Muscle of leg (tissue), 16 donors: ENCODE measurements at places on chromosomes 3 and 15. TPM values are rescaled to one million over a fixed set of nuclear protein-coding genes. Genes with fewer than 3 reads are reported as not detected.

- peaks cover 21% of the 10 kb centered on the region for H3K27me3 ChIP-seq
- H3K27ac ChIP-seq, result no peak overlapping the region
- H3K36me3 ChIP-seq, result no peaks in the 10 kb centered on the region
- H3K4me3 ChIP-seq, result no peak overlapping the region
Measured at GRCh38 chr3:183434992-183435391, 6.6 kb upstream of the MCF2L2 start.

GRCh38 chr3:38725726-38726419 is 76.4 kb upstream of the SCN5A start:
- H3K27ac ChIP-seq, result no peak overlapping the region
- no peaks in the 10 kb centered on the region for H3K36me3 ChIP-seq
- peak; percentile 52 for DNase-seq
- peaks cover 20% of the 10 kb centered on the region for H3K4me1 ChIP-seq
- no peak overlapping the region for H3K4me3 ChIP-seq
- H3K27me3 ChIP-seq, result peaks cover 6% of the 10 kb centered on the region

DNA sequence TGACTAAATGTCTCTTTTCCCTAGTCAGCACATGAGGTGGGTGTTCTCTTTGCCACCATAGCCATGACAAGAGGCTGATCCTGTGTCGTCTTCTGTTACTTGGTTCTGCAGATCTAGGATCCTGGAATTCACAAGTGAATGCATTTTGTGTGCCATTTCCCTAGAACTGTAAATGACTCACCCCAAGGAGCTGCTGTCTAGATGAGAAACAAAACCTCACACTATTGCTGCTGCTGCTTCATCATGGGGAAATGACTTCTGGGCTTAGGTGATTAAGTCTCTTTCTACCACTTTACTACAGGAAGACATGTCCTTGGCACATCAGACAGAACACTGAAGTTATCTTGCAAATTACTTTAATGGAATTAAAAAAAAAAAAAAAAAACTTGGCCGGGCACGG is 54.9 kb downstream of the SLCO3A1 start:
- H3K4me3 ChIP-seq, result no peak overlapping the region
- no peaks in the 10 kb centered on the region for H3K27me3 ChIP-seq
- no peak overlapping the region for H3K27ac ChIP-seq
- H3K36me3 ChIP-seq, result no peaks in the 10 kb centered on the region
- no peaks in the 10 kb centered on the region for H3K4me1 ChIP-seq

- H3K4me3 ChIP-seq, result no peak overlapping the region
- no peak for DNase-seq
- no peaks in the 10 kb centered on the region for H3K36me3 ChIP-seq
- H3K27ac ChIP-seq, result no peak overlapping the region
- no peaks in the 10 kb centered on the region for H3K27me3 ChIP-seq
Measured at GRCh38 chr15:31278544-31279220, 48.0 kb upstream of the KLF13 start.

GRCh38 chr15:62163397-62164013 is 1.6 kb downstream of the C2CD4B start:
- no peaks in the 10 kb centered on the region for H3K36me3 ChIP-seq
- peak overlapping the region; percentile 43 for H3K27ac ChIP-seq
- peaks cover 8% of the 10 kb centered on the region for H3K4me1 ChIP-seq
- peaks cover 25% of the 10 kb centered on the region for H3K27me3 ChIP-seq
- H3K4me3 ChIP-seq, result peak overlapping the region; percentile 22
- no peak for DNase-seq

The WNT5A gene
- polyA plus RNA-seq, result 16.6 TPM

- H3K4me3 ChIP-seq, result no peak overlapping the region
- H3K4me1 ChIP-seq, result peaks cover 28% of the 10 kb centered on the region
- no peak for DNase-seq
- peaks cover 39% of the 10 kb centered on the region for H3K36me3 ChIP-seq
- H3K27me3 ChIP-seq, result no peaks in the 10 kb centered on the region
Measured at GRCh38 chr3:127815001-127815400, 7.3 kb downstream of the MGLL start.

The SACM1L gene
- 27.7 TPM for polyA plus RNA-seq

The PHLDB2 gene
- 66.4 TPM for polyA plus RNA-seq

DNA sequence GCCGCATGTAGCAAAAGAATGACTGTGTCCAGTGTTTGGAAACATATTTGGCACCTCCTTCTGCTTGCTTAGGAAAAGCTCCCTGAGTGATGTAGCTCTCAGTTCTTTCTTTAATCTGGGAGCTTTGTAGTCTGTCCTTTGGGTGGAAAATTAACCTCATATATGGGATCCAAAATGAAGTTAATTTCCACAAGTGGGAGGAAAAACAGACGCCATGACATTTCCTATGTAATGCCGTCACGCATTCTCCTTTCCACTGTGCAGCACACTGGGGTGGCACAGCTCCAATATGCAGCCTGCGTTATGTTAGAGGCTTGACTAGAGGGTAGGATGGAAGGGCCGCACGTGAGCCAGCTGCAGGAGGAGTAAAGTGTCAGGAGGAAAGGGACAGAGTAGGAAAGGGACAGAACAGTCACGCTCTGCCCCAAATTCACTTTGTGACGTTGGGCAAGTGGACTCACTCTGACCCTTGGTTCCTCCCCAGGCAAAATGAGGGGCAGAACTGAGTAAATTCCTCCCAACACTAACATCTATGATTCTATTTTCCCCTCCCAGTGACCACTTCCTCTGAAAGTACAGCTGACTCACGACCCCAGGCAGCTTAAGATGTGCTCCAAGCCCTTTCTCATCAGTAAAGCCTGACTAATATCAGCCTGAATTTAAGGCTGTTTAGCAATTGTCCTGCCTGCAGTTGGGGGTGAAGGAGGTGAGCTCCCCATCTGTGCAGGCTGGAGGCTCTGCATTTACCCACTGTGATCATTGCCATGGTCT is 176.5 kb upstream of the PFN2 start:
- H3K27ac ChIP-seq, result peak overlapping the region; percentile 85
- no peaks in the 10 kb centered on the region for H3K27me3 ChIP-seq
- no peak overlapping the region for H3K4me3 ChIP-seq

The COL6A5 gene
- polyA plus RNA-seq, result 0.07 TPM
